Upper lobe of right lung (tissue), 1 donor: ENCODE measurements at places on chromosomes 3 and 15.

DNA sequence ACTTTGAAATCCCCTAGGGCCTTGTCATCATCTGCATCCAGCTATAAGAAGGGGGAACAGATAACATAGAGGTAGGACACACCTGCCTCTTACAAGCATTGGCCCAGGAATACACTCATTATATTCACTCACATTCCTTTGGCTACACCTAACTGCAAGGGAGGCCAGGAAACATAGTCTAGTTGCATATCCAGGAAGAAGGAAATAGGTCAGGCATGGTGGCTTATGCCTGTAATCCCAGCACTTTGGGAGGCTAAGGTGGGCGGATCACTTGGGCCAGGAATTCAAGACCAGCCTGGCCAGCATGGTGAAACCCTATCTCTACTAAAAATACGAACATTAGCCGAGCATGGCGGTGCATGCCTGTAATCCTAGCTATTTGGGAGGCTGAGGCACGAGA is 48.8 kb downstream of the GTPBP8 start:
- DNase-seq: no peak
- H3K27me3 ChIP-seq: no peaks in the 10 kb centered on the region
- no peaks in the 10 kb centered on the region for H3K36me3 ChIP-seq
- H3K4me1 ChIP-seq: no peaks in the 10 kb centered on the region
- no peak overlapping the region for H3K4me3 ChIP-seq

DNA sequence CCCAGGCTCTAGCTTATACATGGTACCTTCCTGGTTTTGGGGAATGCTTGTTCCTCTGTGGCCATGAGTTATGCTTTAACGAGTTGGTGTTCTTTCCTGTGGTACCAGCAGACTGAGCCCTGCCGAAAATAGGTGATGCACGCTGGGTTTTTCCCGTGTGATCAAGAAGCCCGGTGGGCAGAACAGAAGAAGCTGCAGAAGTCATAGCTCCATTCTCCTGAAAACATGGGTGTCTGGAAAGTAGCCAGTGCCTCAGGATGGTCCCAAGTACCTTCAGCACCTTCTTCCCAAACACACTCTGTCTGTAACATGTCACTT is 25.2 kb downstream of the MAPKBP1 start:
- H3K27me3 ChIP-seq: no peaks in the 10 kb centered on the region
- H3K27ac ChIP-seq: no peak overlapping the region
- peaks cover 13% of the 10 kb centered on the region for H3K4me1 ChIP-seq

DNA sequence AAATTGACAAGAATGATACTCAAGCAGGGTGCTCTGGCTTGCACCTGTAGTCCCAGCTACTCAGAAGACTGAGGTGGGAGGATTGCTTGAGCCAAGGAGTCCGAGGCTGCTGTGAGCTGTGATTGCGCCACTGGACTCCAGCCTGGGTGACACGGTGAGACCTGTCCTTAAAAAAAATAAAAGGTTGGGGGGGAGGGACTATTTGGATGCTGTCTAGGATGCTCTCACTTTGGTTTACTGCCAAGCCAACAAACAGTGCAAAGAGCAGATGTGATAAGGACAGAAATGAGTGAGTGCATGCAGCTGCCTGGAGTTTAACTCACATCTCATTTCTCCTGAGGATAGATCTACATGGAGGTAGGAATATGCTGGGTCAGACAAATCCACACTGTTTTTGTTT is 130.0 kb downstream of the FRMD4B start:
- H3K4me1 ChIP-seq: no peaks in the 10 kb centered on the region
- no peaks in the 10 kb centered on the region for H3K27me3 ChIP-seq
- no peak overlapping the region for H3K27ac ChIP-seq
- no peak overlapping the region for H3K4me3 ChIP-seq
- no peaks in the 10 kb centered on the region for H3K36me3 ChIP-seq
- no peak for DNase-seq

GRCh38 chr3:52822363-52822762 is 8.1 kb downstream of the ITIH4 start:
- H3K27me3 ChIP-seq: no peaks in the 10 kb centered on the region
- no peak overlapping the region for H3K4me3 ChIP-seq
- H3K27ac ChIP-seq: no peak overlapping the region
- peaks cover 8% of the 10 kb centered on the region for H3K36me3 ChIP-seq
- H3K4me1 ChIP-seq: no peaks in the 10 kb centered on the region
- DNase-seq: no peak

DNA sequence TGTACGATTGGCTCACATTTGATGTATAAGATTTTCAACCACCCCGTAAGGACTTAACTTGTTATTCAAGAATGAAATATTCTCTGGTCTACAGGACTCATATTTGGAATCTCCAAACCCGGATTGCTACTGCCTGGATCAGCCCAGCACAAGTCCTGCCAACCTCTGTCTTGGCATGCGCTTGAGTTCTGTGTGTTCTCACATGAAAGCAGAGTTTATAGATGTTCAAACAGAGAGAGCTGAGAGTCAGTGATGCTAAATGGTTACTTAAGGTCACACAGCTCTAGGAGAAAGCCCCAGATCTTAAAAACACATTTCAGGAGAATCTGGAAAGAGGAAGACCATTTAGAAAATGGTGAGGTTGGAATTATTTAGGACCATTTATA is 268.0 kb upstream of the TBL1XR1 start:
- no peak overlapping the region for H3K4me3 ChIP-seq
- no peaks in the 10 kb centered on the region for H3K27me3 ChIP-seq
- no peak overlapping the region for H3K27ac ChIP-seq

DNA sequence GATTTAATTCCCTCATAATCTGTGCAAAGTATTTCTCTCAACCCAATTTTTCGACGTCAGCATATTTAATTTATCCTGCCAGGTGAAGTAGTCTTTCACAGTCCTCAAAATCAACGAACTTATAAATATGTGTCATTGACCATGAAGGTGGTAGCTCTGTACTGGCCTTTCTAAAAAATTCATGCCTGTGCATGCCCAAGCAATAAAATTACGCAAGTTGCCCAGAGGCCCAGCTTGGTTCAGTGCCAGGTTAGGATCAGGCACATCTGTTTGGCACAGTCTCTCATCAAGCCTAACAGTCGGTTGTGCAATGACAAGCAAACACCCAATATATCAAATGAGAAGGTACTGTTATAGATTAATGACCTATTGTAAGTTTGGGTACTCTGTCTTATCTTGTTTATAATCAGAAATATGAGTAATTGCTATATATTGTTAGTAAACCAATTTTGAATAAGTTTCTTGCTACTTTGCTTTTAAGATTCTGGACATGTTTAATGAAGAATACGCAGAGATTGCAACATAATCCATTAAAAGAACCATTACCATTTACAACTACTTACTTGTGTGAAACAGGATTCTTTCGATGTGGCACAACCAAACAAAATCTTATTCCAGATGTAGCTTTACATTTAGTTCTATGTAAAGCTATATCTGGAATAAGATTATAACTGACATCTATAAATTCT is 159.0 kb upstream of the IL12A start:
- H3K4me1 ChIP-seq: peaks cover 14% of the 10 kb centered on the region
- DNase-seq: no peak
- no peak overlapping the region for H3K27ac ChIP-seq
- H3K27me3 ChIP-seq: no peaks in the 10 kb centered on the region

DNA sequence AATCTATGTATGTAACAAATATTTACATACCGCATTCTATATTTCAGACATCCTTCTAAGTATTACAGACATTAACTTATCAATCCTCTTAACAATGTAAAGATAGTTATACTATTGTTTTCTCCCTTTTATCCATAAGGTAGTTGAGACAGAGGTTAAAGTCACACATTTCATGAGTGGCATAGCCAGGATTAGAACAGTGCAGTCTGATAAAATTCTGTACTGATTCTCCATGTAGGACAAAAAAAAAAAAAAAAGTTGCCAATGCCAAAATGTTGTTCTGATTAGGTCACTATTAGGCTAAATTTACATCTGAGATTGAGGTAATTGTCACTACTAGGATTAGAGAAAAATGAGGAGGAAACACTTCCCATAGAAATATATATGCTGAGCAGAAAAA is 629.2 kb downstream of the OTOL1 start:
- H3K4me1 ChIP-seq: no peaks in the 10 kb centered on the region
- no peak overlapping the region for H3K27ac ChIP-seq
- H3K27me3 ChIP-seq: no peaks in the 10 kb centered on the region
- no peaks in the 10 kb centered on the region for H3K36me3 ChIP-seq

- H3K4me3 ChIP-seq: no peak overlapping the region
- peak; percentile 41 for DNase-seq
- H3K27me3 ChIP-seq: no peaks in the 10 kb centered on the region
- H3K36me3 ChIP-seq: peaks cover 89% of the 10 kb centered on the region
Measured at GRCh38 chr3:129132097-129132866, 10.7 kb upstream of the RAB43 start.

DNA sequence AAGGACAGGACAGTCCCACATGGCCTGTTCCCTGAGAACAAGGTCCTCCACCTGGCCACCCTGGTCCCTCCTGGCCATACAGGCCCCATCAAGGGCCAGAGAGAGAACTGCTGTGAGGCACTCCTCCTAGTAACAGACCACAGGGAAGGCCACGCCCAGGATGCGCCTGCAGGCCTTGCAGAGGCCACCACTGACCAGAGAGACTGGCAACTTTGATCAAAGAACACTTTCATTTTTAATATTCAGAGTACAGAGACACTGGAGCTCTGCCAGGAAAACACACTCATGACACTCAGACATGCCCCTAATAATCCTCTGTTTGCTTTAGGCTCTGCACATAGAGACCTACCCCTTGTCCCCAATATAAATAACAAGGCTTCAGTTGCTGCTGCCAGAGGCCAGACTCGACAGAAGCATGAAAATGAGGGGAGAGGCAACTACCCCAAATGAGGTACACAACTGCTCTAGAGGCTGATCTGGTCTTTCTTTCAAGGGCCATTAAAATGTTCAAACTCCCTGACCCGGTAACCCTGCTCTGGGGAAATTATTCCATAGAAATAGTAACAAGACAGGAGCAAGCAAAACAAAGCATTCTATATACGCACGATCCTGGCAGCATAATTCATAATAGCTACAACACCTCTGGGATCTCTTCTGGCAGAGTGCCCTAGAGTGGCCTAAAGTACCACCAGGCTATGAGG is 44.8 kb downstream of the CCDC12 start:
- DNase-seq: peak; percentile 84
- H3K4me1 ChIP-seq: peaks cover 96% of the 10 kb centered on the region
- peak overlapping the region; percentile 62 for H3K27ac ChIP-seq

DNA sequence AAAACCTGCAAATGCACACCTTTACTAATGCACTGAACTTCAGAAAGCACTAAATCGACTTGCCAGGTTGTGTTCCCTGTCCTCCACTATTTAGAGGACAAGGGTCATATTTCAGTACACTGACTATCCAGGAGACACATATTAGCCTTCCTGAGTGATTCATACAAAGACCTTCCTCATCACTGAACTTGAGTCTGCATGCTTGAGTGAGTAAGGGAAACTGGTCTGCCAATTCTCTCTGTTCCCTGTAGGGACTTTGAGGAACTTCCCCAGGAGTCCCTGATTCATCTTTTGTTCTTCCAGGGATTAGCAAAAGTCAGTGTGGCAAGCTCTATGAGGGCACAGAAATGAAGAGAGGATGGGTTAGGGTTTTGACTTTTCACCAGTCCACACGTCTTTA is 565.9 kb downstream of the PDCD6IP start:
- H3K27me3 ChIP-seq: no peaks in the 10 kb centered on the region
- no peaks in the 10 kb centered on the region for H3K4me1 ChIP-seq
- H3K4me3 ChIP-seq: no peak overlapping the region
- no peak for DNase-seq

- H3K36me3 ChIP-seq: no peaks in the 10 kb centered on the region
- H3K27me3 ChIP-seq: no peaks in the 10 kb centered on the region
- no peak overlapping the region for H3K4me3 ChIP-seq
- no peak for DNase-seq
- H3K4me1 ChIP-seq: no peaks in the 10 kb centered on the region
- H3K27ac ChIP-seq: no peak overlapping the region
Measured at GRCh38 chr15:44157679-44158078, 37.4 kb downstream of the FRMD5 start.
